Vagina (tissue), 2 donors: ENCODE measurements at places on chromosomes 4 and X. TPM values are rescaled to one million over a fixed set of nuclear protein-coding genes. Genes with fewer than 3 reads are reported as not detected.

CCSER1 gene
- 8.1 TPM for total RNA-seq

ENPP6 gene
- 0.98 TPM for total RNA-seq

TKTL1 gene
- total RNA-seq: not detected

FAM47E gene
- 0.49 TPM for total RNA-seq

RHOXF2B gene
- total RNA-seq: not detected

BEX2 gene
- 7.4 TPM for total RNA-seq

ALAS2 gene
- 5.6 TPM for total RNA-seq

BMP15 gene
- total RNA-seq: not detected

CENPVL2 gene
- not detected for total RNA-seq

BGN gene
- total RNA-seq: 106 TPM

ADAMTS3 gene
- total RNA-seq: 2.7 TPM

ADGRG2 gene
- total RNA-seq: 2.0 TPM

PACRGL gene
- 53.8 TPM for total RNA-seq

ZFYVE28 gene
- 11.3 TPM for total RNA-seq

MCF2 gene
- 0.25 TPM for total RNA-seq

F11 gene
- total RNA-seq: not detected

RHOXF1 gene
- not detected for total RNA-seq

TCEAL5 gene
- 0.98 TPM for total RNA-seq

EDA2R gene
- 1.2 TPM for total RNA-seq

ERVMER34-1 gene
- 2.7 TPM for total RNA-seq

SPATA18 gene
- total RNA-seq: 15.2 TPM

ZDHHC15 gene
- total RNA-seq: 3.4 TPM

TBC1D9 gene
- 22.1 TPM for total RNA-seq

PRDM5 gene
- 15.2 TPM for total RNA-seq

TIMP1 gene
- 309 TPM for total RNA-seq

DRP2 gene
- total RNA-seq: 1.5 TPM

S100P gene
- 18.2 TPM for total RNA-seq

CLDN34 gene
- not detected for total RNA-seq

TSPAN7 gene
- total RNA-seq: 38.5 TPM

TMEM154 gene
- total RNA-seq: 33.1 TPM

RXFP1 gene
- 1.5 TPM for total RNA-seq

PLXNB3 gene
- total RNA-seq: 36.1 TPM

RAB41 gene
- not detected for total RNA-seq

TLL1 gene
- 7.9 TPM for total RNA-seq

SHOX gene
- not detected for total RNA-seq

RPA4 gene
- 7.4 TPM for total RNA-seq

SH3RF1 gene
- total RNA-seq: 16.0 TPM

PABPC1L2A gene
- total RNA-seq: not detected

GUF1 gene
- 11.5 TPM for total RNA-seq

MUC7 gene
- not detected for total RNA-seq

SSX1 gene
- not detected for total RNA-seq

FGF13 gene
- 3.2 TPM for total RNA-seq

AMOT gene
- total RNA-seq: 9.8 TPM

KDM6A gene
- 44.2 TPM for total RNA-seq

FDCSP gene
- total RNA-seq: not detected

MAPK10 gene
- total RNA-seq: 123 TPM

TCEAL6 gene
- total RNA-seq: 1.7 TPM
